Uterus (tissue), 4 donors: ENCODE measurements at places on chromosomes 6 and 20. TPM values are rescaled to one million over a fixed set of nuclear protein-coding genes. Genes with fewer than 3 reads are reported as not detected.

Gene CLVS2
- 0.14 TPM for total RNA-seq

Gene WRNIP1
- total RNA-seq = 42.7 TPM

GRCh38 chr6:7121700-7122241, 14.0 kb downstream of the RREB1 start:
- no peak overlapping the region for H3K4me3 ChIP-seq
- H3K27ac ChIP-seq = no peak overlapping the region
- H3K36me3 ChIP-seq = no peaks in the 10 kb centered on the region
- DNase-seq = no peak
- H3K27me3 ChIP-seq = no peaks in the 10 kb centered on the region
- H3K4me1 ChIP-seq = peaks cover 9% of the 10 kb centered on the region

- H3K36me3 ChIP-seq = no peaks in the 10 kb centered on the region
- H3K27me3 ChIP-seq = no peaks in the 10 kb centered on the region
- DNase-seq = no peak
- H3K4me3 ChIP-seq = peak overlapping the region; percentile 43
- peak overlapping the region; percentile 97 for H3K27ac ChIP-seq
Observed at GRCh38 chr6:75494290-75494689, 690 bp upstream of the FILIP1 start.
